ENCODE measurements at places on chromosomes 4 and X.

GRCh38 chr4:86759298-86759697 lies 89.9 kb downstream of the SLC10A6 start:
- no peak for DNase-seq

DNA sequence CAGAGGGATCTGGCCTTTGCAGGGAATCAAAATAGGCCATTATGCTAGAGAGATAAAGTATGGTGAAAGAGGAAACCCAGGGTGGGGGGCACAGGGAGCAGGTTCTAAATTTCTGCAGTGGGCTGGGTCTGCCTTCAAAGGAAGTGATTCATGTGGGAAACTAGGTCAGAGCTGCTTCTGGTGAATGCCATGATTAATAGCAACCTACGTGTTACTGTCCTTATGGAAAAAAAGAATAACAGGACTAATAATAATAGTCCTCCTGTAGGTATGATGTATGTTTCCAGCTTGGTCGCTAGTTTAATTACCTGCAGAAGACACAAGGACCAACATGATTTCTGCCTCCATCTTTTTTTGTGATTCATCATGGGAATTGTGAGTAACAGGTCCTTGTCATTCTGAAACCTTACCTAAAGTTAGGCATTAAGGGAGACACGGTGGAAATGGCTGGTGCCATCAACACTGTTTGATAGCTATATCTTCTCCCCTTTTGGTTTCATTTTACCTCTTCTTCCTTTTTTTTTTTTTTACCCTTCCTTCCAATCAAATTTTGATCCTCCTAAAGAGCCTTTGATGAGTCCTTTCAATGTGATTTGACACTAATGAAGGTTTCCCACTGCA lies 180.4 kb downstream of the CPEB2 start:
- DNase-seq = no peak

GRCh38 chr4:79757600-79757999 lies 315.4 kb downstream of the ANTXR2 start:
- DNase-seq = no peak

DNA sequence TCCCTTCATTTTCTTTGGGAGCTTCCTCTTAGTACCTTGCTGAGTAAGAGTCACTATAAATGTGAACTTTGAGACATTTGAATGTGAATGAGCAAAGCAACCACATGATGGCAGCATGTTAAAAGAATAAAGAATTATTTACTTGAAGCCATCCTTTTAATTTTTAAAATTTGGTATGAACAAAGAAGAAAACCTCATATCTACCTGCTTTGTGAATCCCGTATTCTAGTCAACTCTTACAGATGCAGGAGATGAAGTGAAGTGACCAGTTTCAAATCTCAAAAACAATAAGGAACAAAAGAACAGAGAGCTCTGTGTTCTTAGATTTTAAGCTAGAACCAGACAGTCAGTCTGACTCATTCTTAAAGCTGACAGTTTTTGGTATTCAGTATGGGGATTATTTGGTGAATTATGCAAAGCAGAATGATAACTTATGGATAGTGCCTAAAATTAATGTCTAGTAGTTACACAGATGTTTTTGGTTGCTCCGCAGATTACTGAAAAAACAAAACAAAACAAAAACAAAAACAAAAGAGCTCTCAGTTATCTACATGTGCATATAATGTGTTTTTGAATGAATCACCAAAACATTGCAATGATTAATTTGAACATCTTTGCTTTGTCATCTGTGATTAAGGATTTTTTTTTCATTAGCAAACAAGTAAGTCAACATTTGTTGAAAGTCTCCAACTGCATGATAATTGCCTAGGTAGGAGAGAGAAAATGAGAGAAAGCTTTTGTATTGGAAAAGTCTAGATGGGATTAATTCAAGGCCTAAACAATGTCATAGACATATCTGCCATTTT lies 48.2 kb upstream of the H2AZ1 start:
- DNase-seq = no peak

GRCh38 chrX:17602245-17602644 lies 135.0 kb upstream of the SCML1 start:
- DNase-seq = no peak

DNA sequence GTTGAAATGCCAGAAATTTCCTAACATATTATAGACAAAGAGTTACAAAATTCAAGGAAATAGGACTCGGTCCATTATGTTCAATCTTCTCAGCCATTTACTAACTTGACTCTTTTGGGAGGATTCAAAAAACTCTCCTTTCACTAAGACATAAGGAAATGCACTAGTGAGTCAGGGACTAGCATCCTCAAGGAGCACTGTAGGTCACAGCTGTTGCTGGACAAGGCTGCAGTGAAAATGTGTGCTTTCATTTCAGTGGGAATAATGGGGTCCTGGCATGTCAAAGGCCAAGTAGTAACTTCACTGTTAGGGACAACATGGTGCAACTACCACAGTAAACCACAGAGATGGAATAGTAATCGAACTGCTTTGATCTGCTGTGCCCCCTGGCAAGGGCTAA lies 56.9 kb upstream of the ABCG2 start:
- DNase-seq = no peak

DNA sequence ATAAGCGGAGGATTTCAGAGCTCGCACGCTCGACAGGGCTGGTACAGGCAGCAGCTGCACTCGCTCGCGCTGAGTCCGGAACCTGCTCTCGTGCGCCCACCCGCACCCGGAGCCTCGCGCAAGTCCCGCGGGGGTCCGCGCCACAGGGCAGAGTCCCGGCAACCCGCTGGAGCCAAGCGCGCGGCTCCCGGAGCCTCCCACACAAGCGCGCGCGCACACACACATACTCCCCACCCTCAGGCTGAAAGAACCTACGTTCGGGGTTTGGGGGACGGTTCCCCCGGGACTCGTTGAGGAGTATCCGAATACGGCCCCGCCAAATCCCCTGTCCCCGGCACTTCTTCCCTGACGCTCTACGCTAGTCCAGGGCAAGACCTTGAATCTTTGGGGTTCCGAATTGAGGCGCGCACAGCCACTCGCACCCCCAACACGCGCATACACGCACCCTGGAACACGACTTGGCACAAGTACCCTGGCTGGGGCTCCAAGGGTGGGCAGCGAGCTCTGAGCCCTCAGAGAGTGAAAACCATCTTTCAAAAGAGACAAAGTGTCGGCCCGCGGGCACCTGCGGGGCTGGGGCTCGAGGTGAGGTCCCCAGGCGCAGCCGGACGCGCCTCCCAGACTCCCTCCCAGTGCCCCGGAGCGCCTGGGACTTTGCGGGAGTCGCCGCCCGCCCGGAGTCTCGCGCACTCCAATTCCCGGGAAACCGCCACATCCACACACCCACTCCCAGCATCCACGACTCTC lies 952 bp downstream of the ANOS1 start:
- no peak for DNase-seq

DNA sequence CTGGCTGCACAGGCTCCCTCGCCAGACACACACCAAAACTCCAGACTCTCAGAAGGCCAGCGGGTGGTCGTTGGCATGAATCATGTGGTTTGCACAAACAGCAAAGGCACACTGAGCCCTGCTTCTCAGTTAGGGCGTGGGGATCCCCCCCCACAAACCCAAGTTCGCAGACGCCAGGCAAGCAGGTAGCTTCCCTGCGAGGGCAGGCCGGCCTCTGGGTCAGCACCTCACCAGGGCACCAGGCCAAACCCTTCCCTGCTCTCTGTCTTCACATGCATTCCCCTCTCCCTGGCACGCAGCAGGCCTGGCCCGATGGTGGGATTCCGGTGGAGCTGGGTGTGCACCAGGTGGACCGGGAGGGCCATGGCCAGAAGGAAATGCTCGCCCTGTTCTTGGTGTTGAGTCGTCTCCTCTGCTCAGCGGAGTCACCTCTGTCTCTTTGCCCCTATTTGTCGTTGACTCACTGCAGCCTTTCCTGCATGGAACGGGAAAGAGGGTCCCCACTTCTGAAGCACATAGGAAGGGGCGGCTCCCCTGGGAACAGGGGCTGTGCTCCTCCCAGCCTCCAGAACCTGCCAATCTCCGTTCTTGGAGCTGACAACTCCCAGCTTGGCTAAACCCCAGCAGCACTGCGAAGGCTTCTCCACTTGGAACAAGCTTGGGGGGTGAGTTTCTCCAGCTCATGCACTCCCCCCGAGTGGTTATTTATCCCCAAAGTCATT lies 51.4 kb downstream of the SORCS2 start:
- no peak for DNase-seq
